ENCODE measurements at places on chromosomes 2 and 18.

GRCh38 chr18:56721491-56721890, 70.3 kb downstream of the WDR7 start:
- DNase-seq, result no peak

DNA sequence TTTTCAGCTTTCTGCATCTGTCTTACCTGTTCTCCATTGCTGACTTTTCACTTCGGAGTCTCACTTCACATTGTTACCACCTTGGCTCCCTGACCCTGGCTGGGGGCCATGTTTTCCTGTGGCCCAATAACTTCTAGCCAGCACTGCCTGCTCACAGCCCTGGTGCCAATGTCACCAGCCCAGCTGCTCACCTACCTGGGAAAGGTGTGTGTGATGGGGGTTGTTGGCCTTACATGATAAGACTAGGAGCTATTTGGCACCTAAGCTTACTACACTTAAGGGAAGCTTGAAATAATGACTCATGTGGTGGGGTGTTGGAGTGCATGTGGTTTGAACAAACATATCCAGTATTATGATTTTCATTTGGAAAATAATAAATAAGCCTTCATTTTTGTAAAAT, 37.5 kb upstream of the PGAP1 start:
- DNase-seq, result no peak

- DNase-seq, result no peak
Observed at GRCh38 chr2:99836690-99837605, 305.4 kb downstream of the AFF3 start.

DNA sequence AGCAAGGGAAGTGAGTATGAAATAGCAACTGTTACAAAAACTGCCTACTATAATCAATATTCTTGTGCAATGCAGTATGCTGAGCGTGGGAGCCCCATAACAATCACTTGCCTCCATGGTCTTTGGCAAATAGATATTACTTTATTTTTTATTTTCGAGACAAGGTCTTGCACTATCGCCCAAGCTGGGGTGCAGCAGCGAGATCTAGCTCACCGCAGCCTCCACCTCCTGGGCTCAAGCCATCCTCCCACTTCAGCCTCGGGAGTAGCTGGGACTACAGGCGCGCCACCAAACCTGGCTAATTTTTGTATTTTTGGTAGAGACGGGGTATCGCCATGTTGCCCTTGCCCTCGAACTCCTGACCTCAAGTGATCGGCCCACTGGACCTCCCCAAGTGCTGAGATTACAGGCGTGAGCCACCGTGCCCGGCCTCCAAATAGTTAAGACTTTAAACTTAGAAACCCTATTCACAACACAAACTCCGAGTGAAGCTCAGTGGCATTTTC, 1.2 kb upstream of the CCNT2 start:
- DNase-seq, result peak; percentile 22

DNA sequence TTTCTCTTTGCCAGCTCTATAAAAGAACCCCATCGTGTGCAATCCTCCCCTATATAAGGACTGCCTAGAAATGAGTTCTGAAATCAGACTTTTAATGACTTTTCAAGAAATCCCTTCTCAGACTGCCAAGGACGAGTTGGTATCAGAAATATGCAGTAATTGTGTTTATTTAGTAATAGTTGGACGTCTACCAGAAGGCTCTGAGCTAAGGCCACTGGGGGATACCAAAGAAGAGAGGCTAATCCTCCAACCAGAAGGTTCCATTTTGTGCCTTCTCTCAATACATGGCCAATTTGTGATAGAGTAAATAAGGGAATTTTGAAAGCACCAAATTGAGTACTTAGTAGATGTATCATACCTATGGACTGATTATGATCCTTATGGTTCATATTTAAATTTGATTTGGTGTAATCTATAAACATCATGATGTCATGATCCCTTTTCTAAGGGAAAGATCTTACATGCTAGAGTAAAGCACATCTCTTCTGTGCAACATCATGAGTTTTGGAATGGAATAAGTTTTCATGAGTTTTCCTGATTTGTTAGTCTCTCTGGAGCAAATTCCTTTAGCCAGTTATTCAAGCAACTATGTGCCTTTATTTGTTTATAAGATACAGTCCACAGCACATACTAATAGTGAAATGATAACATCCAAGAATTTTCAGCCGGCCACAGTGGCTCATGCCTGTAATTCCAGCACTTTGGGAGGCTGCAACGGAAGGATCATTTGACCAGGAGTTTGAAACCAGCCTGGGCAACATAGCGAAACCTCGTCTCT, 82.2 kb upstream of the LTBP1 start:
- no peak for DNase-seq

- no peak for DNase-seq
Observed at GRCh38 chr2:217666338-217666737, 336.5 kb downstream of the TNS1 start.

GRCh38 chr18:71865888-71866287, 678.3 kb downstream of the CBLN2 start:
- DNase-seq, result no peak

DNA sequence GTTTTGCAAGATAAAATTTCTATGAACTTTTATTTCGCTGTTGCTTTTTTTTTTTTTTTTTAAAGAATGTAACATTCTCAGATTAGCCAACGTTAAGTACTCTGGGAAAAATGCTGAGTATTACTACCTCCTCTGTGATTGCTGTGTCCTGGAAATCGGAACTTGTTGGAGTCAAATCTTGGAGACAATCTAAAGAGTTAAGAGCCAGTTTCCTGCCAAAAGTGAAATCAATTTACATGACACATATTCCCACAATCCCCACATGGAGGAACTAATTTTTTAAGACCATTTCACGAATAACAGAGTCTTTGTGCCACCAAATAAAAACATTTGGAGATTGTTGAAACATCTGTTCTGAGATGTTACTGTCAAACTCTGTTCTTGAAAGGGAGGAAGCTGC, 127.8 kb downstream of the MEP1B start:
- no peak for DNase-seq

DNA sequence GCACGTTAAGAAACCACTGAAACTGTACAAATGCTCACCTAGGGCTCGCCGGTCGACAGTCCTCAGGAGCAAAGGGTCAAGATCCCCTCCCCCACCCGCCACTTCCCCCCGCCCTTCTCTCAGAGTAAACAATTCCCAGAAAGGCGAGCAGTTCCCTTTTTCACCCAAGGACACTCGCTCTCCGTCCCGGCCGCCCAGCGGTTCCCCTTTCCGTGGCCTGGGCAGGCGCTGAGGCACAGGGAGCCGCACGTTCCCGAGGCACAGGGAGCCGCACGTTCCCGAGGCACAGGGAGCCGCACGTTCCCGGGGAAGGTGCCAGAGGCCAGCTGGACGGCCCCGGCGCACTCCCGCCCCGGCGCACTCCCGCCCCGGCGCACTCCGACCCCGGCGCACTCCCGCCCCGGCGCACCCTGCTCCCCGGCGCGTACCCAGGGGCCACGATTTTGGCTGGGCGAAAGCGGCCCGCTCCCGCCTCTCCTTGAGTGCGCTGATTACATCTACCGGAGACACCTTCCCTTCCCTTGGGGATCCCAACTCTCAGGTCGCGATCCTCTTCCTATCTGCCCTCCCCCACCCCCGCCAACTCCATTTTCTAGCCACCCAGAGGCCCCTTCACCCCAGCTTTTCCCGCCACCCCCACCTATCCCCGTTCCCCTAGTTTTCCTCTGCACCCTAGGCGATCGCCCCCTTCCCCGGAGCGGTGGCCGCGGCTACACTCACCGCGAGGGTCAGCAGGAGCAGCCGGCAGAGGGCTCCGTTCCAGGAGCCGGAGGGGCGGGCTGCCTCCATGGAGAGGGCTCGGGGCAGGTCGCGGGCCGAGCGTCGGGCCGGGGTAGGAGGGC, 817 bp downstream of the DSC2 start:
- DNase-seq, result no peak

- DNase-seq, result no peak
Observed at GRCh38 chr2:19350678-19351401, 7.6 kb downstream of the OSR1 start.

DNA sequence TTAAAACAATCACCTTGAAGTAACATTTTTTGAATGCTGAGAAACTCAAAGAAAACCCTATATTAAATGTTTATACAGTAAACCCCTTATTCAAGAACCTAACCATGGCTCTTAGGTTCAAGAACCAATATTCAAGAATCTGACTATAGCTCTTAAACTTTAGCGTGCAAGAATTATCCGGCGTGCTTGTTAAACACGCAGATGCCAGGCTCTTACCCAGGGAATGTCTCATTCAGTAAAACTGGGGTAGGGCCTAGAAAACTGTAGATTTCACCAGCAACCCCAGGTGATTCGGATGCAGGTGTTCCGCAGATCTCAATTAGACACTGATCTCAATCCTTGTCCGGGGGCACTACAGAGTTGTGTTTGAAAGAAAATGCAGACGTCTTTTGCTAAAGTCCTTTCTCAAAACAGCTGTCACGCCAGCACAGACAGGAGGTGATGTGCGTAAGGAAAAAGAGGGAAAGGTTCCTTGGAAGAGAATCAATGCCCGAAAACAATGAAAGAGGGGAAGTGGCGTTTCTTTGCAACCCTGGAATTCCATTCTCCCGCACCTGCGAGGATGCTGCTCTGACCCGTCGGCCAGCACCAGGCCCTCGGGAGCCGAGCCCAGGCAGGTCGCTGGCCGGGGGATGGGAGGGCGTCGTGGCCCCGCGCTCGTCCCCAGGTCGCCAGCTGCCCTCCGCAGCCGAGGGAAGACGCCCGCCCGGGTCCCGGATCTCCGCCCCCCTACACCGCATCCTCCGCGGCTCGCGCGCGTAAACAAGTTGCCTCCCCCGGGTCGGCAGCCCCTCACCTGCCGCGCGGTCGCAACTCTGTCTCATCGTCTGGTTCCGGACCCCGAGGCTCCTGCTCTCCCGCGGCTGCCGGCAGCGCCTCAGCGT, 851 bp downstream of the EIF2AK3 start:
- DNase-seq, result no peak

DNA sequence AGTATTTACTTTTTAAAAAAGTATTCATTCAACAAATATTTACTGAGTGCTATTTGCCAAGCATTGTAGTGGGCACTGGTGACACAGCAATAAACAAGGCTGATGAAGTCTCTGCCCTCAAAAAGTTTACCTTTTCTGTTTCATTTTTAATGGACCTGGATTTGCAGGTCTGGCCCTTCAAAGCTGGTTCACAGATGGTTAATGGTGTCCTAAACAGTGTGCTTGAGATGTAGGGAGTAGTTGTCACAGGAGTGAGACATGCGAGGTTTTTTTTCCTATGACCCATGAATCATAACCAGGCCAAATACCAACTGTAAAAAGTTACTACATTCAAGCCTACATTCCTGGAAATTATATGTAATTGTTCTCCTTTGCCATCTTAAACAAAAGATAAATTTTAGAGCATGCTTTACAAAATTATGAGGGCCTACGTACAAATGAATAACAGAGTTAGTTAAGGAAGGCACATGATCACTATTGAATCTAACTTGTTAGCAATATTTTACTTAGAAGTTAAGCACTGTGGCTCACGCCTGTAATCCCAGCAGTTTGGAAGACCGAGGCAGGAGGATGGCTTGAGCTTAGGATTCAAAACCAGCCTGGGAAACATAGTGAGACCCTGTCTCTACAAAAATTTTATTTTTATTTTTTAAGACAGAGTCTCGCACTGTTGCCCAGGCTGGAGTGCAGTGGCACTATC, 223.9 kb downstream of the MBD5 start:
- DNase-seq, result peak; percentile 12

DNA sequence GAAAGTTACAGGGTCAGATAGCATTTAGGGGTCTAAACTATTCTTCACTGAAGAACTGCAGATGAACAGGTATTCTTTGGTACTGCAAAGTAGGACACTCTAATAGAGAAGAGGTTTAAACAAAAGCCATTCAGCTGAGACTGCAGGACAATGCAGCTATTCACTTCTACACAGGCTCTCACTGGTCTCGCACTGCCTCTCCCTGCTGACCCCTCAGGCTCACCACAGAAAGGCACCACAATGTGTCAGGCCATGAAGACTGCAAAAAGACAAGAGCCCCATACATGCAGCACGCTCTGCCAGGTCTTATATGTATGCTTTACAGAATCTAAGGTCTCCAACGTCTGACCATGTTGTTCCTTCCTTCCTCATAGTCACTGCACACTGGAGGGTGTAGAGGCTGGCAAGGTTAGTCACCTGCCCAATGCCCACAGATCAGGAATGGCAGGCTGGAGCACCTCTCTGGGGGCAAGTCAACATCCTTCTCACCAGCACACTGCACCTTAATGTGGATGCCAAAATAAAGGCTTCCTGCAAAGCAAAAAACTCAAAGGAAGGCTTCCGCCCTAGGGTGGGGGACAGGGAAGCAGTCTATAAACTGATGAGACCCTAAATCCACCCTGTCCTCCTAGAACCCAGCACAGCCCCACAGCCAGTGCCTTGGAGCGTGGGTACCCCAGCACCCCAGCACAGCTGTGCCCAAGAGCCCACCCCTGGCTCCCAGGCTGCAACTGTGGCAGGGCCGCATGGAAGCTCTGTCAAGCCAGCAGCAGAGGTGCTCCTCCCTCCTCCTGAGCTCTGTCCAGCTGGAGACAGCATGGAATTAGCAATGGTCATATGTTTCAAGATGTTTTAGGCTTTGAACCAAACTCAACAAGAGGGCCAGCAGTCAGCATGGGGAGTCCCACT, 10.7 kb upstream of the RNU4ATAC start:
- DNase-seq, result no peak

GRCh38 chr2:10947446-10948187, 35.9 kb downstream of the KCNF1 start:
- DNase-seq, result no peak

- DNase-seq, result no peak
Observed at GRCh38 chr2:20144196-20144595, 80.7 kb downstream of the SDC1 start.

GRCh38 chr2:230227216-230227615, 1.7 kb downstream of the SP140 start:
- DNase-seq, result no peak

- DNase-seq, result no peak
Observed at GRCh38 chr2:260507-261161, 3.2 kb downstream of the SH3YL1 start.

DNA sequence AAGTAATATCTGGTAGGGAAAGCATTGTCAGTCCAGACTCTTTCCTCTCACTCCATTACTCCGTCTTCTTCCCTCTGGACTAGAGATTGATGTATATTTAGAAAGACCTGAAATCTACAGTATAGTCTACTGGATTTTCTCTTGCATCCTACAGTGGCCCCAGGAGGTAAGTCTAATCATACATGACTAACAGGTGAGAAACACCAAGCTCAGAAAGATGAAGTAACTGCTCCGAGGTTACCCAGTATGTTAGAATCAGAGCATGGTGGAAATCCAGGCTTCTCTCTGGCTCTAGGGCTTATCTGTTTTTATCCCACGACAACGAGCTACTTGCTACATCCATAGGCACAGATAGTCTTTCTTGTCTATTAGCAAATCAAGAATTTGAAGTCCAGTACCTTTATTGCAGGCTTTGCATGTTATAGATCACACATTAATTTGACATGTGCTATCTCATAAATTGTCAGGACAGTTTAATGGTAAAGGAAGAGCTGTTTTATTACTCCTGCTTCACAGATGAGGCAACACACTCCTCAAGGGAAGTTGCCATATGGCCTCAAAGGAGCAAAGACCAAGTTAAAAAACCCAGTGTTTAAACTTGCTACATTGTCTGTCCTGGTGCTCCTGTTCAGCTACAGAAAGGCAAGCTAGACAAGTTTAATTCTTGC, 484.3 kb downstream of the THSD7B start:
- no peak for DNase-seq
